ENCODE measurements at places on chromosomes 7 and 10.

DNA sequence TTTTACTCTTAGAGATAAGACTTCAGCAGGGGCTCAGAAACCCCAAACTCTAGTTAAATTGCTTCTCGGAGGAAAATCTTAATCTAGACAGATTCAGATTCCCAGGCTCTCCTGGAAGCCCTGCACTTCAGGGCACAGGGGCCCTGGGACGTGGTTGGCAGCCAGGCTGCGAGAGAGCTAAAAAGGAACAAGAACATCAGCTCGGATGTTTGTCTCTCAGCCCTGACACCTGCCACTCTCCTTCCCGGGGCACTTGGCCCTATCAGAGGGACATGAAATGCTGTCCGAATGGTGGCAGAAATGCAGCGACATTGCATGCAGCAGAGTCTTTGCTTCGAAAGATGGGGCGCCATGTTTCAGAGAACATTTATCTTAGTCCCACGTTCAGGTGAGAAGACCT is 166.8 kb downstream of the CCDC3 start:
- no peak for DNase-seq

DNA sequence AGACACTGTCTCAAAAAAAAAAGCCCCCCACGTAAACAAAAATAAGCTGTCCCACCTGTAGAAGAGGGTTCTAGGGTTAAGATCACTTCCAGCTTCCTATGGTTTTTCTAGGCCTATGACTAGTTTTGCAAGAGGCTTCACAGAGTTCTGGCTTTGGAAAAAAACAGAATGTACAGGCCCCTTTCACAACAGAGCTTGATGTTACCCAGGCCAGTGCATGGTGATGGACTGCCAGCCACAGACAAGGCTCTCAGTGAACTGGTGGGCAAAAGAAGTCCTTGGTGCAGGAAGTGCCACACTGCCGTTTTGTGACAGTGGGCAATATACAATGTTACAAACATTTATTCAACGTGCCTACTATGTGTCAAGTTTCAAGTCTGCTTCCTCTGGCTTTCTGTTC is 18.3 kb upstream of the EFCAB10 start:
- DNase-seq: no peak

- no peak for DNase-seq
Measured at GRCh38 chr7:6221340-6222319, 50.8 kb downstream of the CYTH3 start.

- DNase-seq: no peak
Measured at GRCh38 chr10:92562424-92562823, 11.5 kb downstream of the IDE start.

- DNase-seq: no peak
Measured at GRCh38 chr10:133358162-133358924, 524 bp upstream of the FUOM start.

- DNase-seq: no peak
Measured at GRCh38 chr7:138125598-138126111, 49.4 kb downstream of the AKR1D1 start.

DNA sequence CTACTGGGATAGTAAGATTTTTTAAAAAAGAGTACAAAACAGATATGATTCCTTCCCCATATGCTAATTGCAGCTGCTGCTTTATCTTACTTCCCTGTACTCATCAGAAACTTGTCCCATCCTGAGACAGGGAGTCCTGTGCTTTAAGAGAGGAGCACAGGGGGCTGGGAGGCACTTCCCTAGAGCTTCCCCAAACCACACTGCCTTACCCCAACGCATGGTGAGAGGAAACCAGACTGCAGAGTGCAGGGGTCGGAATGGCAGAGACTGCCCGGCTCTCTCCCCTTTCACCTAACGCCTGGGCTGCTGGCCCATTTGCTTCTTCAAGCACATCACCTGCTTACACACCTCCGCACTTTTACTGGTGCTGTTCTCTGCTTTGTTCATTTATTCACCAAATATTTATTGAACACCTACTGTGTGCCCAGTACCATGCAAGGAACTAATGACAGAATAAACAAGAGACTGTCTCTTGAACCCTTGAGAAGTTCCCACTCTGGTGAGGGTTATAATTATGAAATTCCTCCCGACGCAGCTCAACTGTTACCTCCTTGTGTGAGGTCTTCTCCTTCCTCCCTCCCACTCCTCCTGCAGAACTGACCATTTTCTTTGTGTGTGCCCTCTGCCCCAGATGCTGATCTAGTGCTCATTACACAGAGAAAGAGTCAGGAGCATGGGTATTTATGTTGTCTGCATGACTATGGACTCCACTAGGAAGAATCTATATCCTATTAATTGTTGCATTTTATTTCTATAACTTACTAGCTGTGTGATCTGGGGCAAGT is 289.7 kb downstream of the TCF7L2 start:
- DNase-seq: no peak

DNA sequence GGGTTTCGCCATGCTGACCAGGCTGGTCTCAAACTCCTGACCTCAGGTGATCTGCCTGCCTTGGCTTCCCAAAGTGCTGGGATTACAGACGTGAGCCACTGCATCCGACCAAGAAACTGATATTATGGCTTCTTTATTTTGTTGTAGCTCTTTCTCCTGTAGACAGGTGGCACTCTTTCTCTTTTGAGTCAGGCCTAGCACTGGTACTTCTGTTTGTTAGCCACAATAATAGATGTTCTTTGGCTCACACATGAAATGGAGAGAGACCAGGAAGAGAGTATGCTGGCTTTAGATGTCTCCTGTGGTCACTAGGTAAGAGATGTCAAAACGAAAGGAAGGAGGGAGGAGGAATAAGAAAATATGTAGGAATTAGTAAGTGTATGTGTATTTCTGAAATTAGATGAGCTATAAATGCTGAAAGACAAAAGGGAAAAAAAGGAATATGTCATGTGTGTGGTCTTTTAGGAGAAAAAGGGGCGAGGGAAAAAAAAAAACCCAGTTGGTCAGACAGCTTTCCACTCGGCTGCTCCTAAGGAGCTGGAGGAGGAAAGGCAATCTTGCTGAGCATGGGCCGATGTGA is 78.7 kb downstream of the CLEC2L start:
- DNase-seq: no peak

DNA sequence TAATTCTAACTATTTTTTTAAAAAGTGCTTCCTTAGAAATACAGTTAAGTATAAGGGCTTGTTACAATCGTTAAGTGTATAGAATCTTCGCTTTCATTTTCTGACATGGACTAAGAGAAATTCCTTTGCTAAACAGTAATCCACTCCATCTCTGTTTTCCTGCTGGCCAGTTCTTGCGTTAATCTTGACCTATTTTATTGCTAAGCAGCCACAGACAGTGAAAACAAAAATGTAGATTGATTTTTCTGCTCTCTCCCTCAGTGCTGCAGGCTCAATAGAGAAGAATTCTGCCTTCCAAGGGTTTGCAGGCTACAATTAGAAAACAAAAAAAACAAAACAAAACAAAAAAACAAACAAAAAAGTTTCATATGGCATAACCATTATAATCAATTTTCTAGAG is 310.4 kb upstream of the ADARB2 start:
- no peak for DNase-seq

GRCh38 chr10:81179805-81180452 is 642.2 kb downstream of the SH2D4B start:
- no peak for DNase-seq

GRCh38 chr10:98295907-98296306 is 27.9 kb upstream of the LOXL4 start:
- no peak for DNase-seq

DNA sequence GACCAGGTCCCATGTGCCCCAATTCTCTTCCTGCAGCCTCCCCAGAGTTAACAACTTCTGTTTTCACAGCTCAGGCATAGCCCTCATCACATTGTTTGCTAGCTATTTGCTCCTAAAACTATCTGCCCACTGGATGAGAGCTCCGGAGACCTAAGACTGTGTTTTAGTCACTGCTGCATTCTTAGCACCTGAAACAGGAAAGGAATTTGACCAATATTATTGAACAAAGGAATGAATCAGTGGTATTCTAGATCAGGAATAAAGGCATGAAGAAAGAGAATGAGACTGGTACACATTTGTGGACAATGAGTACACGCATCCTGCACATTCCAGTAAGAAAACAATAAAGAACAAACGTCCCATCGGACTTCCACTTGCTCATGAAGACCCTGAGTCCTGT is 54.8 kb downstream of the PPP1R17 start:
- DNase-seq: no peak

- DNase-seq: no peak
Measured at GRCh38 chr10:81248886-81249285, 626.1 kb upstream of the NRG3 start.

DNA sequence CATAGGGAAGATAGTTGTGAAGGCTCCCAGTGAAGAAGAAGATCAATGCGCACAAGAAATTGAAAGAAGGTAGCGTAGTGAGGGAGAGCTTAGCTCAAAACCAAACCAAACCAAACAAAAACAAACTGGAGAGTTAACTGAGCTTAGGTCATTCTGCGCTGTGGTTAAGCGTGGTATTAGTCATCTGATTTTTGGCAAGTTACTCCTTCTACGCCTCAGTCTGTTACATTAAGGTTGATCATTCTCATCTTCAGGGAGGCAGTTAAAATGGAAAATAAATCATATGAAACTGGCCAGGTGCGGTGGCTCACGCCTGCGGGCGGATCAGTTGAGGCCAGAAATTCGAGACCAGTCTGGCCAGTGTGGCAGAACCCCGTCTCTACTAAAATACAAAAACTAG is 259.7 kb downstream of the EXOC4 start:
- DNase-seq: peak; percentile 79

GRCh38 chr7:28328822-28329660 is 83.3 kb upstream of the CREB5 start:
- no peak for DNase-seq

DNA sequence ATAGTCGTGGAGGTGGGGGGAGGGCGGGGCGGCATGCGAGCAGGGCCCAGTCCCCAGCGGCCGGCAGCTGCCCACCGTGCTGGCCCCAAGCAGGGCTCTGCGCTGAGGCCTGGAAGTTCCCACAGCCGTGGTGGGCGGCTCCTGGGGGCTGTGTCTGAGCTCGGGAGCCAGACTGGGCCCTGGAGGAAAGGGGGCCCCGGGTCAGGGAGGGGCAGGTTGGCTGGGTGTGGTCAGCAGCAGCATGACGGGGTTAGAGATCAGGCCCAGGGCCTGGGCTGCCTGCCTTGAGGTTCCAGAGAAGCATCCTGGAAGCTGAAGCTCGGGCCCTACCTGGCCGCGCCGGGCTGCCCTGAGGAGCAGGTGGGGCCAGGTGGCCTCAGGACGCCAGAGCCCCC is 22.1 kb downstream of the GET4 start:
- DNase-seq: no peak

- no peak for DNase-seq
Measured at GRCh38 chr10:66983475-66983818, 57.6 kb downstream of the LRRTM3 start.

GRCh38 chr7:69814421-69814962 is 216.2 kb downstream of the AUTS2 start:
- no peak for DNase-seq

- no peak for DNase-seq
Measured at GRCh38 chr7:98753989-98754479, 115.8 kb downstream of the TMEM130 start.

DNA sequence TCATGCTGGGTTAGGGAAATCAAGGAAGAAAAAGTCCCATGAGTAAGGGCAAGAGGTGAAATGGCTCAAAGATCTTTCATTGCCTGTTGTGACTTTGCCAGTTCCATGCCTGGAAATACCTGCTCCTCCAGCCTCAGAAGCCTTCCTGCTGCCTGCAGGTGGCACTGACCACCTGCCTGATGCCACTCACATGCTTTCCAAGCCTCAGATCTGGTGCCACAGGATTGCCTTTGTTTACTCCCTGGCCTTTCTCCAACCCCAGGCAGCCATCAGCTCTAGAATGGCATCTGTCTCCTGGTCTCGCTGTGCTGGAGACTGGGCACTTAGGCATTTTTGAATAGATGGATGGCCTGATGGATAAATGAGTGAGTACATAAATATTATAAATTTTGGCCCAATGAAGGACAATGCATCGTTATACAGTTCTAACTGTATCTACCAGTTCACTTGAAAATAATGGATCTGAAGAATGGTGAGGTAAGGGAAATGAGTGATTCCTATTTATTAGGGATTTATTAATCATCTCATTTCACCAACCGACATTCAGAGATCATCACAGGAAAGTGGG is 657.2 kb downstream of the INHBA start:
- no peak for DNase-seq

GRCh38 chr10:79105150-79105739 is 36.5 kb downstream of the ZMIZ1 start:
- no peak for DNase-seq

- peak; percentile 85 for DNase-seq
Measured at GRCh38 chr7:129665013-129665401, 53.5 kb downstream of the NRF1 start.

- no peak for DNase-seq
Measured at GRCh38 chr7:148791546-148791945, 92.5 kb downstream of the EZH2 start.

GRCh38 chr7:100478958-100479660 is at the start of gene TSC22D4:
TSC22D4 (minus strand) TSS chr7:100479214; CDS start chr7:100478038, 1,176 bp downstream.
- DNase-seq: peak; percentile 77

DNA sequence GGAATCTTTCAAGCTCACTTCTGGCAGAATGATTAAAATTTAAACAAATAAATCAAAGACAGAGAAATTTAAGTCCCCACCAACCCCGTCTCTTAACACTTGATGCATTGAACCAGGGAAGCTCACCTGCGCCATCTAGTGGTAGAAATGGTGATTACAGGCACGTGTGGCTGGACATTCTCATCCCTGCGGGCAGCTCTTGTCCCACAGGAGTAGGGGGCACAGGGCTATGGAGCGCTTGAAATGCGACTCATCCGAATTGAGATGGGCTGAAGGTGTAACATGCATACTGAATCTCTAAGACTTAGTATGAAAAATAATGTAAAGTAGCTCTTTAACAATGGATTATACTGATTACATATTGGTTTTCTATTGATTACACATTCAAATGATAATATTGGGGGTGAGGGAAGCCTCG is 24.8 kb upstream of the SLIT1 start:
- DNase-seq: no peak

- DNase-seq: no peak
Measured at GRCh38 chr7:105594034-105594433, 12.7 kb upstream of the EFCAB10 start.
